ENCODE measurements at places on chromosomes 1 and 21.

DNA sequence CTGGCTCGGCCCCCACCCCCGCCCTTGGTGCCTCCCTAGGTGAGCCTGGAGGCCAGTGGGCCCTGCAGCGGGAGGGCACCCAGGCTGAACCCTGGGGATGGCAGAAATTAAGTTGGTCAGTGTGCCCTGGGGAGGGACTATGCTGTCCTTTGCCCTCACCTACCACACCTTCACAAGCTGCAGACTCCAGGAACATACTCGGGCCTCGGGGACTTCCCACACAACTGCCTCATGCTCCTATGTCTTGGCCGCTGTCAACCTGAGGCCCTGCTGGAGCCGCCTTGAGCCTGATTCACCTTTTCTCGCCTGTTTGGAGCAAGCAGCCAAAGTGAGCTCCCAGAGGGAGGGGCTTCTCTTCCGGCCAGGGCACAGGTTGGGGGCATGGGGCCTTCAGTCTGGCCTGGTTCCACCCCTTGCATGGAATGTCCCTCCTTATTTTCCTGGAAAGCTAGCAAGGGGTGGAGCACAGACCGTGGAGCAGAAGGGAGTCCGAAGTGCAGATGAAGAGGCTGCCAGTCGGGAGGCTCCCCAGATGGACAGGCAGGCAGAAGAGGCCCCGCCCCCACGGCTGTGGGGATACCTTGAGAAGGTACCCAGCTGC lies 24.7 kb downstream of the KNCN start:
- DNase-seq, result no peak

DNA sequence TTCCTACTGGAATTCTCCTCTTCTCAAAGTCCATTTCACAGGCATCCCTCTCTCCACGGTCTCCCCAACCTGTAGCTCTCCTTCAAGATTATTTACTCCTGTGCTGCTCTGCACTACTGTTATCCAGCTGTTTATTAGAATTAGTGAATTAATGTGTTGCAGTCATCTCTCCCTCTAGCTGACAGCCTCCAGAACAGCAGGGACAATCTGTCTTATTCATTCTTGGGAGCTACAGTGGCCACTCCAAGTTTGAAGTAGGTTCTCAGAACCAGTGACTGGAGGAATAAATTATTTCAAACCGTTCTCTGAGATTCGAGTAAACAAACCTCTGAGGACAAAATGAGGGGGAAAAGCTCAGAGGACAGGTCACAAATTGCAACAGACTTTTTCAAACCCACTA lies 330.9 kb downstream of the RRAGC start:
- DNase-seq, result no peak

- DNase-seq, result no peak
Measured at GRCh38 chr1:33719326-33719725, 144.6 kb upstream of the HMGB4 start.

GRCh38 chr1:230105754-230106625 lies 39.0 kb downstream of the GALNT2 start:
- DNase-seq, result peak; percentile 36

GRCh38 chr1:110684491-110684890 lies 9.8 kb upstream of the KCNA3 start:
- DNase-seq, result no peak

- no peak for DNase-seq
Measured at GRCh38 chr1:30727824-30728223, 4.4 kb upstream of the MATN1 start.

GRCh38 chr1:29543586-29543985 lies 307.3 kb downstream of the PTPRU start:
- no peak for DNase-seq

- DNase-seq, result peak; percentile 22
Measured at GRCh38 chr1:33256471-33257206, at the start of gene ZNF362. TSS of gene ZNF362 (plus strand) at chr1:33256492. CDS start at chr1:33270575, 14,083 bp downstream.

DNA sequence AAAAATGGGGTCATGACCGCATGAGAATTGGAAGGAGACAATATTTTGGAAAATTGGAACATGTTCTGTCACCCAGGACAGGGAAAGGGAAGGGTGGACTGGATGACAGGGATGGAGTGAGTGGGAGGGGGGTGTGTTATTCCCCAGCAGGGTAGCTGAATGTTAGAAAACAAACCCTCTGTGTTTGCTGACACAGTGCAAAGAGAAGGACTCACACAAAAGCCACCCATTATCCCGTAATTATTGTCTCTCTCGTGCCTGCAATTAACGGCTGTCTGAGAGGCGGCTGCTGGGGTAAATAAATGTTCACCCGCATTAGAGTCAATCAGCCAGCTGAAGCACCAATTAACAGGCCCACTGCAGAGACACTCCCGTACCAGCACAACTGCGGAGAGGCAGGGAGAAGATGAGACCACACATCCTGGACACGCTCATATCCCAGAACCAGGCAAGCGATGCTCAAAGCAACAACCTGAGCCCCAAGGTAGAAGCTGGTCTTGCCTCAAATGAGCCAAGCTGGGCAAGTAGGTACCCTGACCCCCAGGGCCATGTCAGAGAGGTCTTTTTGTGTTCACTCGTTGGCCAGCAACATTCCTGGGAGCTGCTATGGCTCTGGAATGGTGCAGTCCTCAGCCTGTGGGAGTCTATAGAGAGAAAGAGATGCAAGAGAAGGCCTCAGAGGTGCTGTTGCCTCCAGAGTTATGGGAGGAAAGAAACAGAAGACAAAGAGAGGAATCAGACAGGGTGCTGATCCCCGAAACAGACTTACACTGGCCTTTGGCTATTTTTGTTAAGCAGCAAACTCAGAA lies 19.4 kb downstream of the PLEKHA6 start:
- DNase-seq, result no peak

DNA sequence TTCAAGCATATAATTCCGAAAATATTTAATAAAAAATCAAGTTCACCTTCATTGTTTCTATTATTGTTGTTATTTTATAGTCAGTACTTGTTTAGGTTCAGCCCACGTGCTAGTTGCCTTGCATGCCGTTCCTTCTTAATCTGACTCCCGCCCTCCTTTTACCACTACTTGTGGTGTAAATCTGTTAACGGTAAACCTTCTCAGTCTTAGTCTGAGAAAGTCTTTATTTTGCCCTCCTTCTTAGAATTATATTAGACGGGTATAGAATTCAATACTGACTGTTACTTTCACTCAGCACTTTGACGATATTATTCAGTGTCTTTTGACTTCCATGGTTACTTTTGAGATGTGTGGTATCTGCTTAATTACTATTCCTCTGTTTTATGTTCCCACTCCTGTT lies 104.8 kb downstream of the RGL1 start:
- DNase-seq, result no peak

- DNase-seq, result no peak
Measured at GRCh38 chr1:38860454-38860795, 853 bp upstream of the RRAGC start.

- DNase-seq, result no peak
Measured at GRCh38 chr1:224781800-224782199, 147.7 kb upstream of the DNAH14 start.

DNA sequence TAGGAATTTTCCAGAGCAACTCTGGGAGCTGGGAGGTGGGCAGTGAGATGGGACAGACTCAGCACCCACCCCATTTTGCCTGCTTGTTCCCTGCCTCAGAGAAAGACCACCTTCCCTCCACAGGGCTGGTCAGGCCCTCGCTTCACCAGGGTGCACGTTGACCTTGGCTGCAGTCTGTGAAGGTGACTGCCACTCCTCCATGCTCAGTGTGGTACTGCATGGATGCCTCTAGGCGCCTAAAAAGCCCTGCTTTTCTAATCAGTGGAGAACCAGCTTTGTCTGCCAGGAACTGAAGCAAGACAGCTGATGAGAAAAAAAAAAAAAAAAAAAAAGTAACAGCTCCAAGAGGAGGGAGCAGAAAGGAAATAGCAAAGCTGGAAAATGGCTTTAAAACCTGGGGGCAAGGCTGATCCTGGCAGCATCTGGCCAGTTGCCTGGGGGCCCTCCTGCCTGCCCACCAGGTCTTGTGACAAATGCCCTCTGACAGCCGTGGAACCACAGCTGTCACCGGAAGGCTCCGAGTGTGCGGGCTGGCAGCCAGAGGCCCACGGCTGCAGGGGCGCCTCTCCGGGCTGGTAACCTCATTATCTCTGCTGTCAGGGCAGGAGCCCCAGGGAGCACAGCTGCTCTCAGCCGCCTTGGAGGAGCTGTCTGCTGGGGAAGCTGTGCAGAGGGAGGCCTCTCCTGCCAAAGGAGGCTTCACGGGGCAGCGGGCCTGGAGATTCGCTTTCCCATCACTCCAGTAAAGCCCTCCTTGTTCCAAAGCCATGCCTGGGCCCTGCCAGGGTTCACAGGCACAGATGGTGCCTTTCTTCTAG lies 13.7 kb downstream of the KIAA1614 start:
- DNase-seq, result no peak

- DNase-seq, result no peak
Measured at GRCh38 chr1:71240656-71241055, 159.8 kb upstream of the ZRANB2 start.

GRCh38 chr1:160189649-160190625 lies at the start of gene CASQ1:
TSS of gene CASQ1 (plus strand) at chr1:160190575. CDS start at chr1:160190752, 177 bp downstream.
- no peak for DNase-seq

- DNase-seq, result no peak
Measured at GRCh38 chr1:116819081-116819480, 64.9 kb downstream of the CD2 start.

- DNase-seq, result no peak
Measured at GRCh38 chr1:14732728-14733047, 134.2 kb downstream of the KAZN start.
